ENCODE measurements at places on chromosomes 11 and 22.

GRCh38 chr11:121667836-121668235 is 215.1 kb upstream of the SORL1-AS1 start:
- no peak for DNase-seq

DNA sequence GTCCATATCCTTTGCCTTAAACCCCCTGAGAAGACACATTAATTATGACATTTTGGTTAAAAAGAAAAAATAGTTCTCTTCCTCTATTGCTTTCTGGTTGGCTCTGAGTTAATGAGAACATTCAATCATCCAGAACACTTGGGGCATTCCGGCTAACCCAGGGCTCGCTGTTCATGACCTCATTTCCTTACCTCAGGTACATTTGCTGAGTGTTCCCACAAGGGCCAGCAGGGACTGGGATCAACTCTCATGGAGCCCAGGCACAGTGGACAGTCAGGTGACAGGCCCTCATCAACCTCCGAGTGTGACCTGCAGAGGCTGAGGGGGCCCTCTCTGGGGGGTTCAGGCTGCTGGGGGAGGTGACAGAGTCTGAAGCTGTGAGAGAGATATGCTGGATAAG is 98.9 kb downstream of the MYO18B start:
- no peak for DNase-seq

GRCh38 chr11:55714982-55715888 is 53.2 kb downstream of the OR4C6 start:
- no peak for DNase-seq

DNA sequence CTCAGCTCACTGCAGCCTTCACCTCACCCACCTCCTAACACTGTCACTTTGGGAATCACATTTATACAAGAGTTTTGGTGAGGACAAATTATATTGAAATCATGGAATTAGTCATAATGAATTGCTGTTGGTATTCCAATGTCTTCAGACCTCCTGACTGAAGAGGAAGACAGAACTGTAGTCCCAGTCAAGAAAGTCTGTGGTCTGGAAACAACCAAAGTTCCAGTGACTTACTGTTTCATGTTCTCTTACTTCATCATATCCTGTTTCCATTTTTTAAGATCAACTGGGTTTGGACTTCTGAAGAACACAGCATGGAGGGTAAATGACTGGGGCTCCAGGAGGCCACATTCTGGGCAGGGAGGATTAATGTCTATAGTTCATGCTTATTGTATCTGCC is 43.0 kb upstream of the HIPK3 start:
- no peak for DNase-seq

- DNase-seq = no peak
Measured at GRCh38 chr11:35211952-35212351, 73.0 kb downstream of the CD44 start.

DNA sequence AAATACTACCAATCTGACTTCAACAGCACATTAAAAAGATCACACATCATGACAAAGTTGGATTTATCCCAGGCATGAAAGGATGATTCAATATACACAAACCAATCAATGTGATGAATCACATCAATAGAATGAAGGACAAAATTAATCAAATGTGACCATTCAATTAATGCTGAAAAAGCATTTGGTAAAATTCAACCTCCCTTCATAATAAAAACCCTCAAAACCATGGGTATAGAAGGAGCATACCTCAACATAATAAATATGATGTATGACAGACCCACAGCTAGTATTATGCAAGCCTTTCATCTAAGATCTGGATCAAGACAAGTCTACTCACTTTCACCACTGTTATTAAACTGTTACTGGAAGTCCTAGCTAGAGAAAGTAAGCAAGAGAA is 921.7 kb upstream of the RAG2 start:
- no peak for DNase-seq

DNA sequence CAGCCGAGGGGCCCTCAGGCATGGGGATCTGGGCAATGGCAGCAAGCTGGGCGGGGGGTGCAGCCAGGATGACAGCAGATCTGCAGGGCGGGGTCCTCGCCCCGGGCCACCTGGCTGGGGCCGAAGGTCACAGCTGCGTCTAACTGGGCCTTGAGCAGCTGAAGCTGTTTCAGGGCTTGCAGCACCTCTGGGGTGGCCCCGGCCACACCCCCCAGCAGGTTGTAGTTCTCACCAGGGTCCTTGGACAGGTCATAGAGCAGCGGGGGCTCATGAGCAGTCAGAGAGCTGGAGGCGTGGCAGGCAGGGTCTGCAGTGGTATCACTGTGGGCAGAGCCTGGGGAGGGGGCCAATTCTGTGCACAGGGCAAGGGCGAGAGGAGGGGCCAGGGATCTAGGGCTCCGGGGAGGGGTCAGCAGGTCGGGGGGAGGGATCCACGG is 2.8 kb downstream of the ARSA start:
- no peak for DNase-seq

GRCh38 chr22:34879001-34879400 is 187.0 kb upstream of the ISX start:
- DNase-seq = no peak

DNA sequence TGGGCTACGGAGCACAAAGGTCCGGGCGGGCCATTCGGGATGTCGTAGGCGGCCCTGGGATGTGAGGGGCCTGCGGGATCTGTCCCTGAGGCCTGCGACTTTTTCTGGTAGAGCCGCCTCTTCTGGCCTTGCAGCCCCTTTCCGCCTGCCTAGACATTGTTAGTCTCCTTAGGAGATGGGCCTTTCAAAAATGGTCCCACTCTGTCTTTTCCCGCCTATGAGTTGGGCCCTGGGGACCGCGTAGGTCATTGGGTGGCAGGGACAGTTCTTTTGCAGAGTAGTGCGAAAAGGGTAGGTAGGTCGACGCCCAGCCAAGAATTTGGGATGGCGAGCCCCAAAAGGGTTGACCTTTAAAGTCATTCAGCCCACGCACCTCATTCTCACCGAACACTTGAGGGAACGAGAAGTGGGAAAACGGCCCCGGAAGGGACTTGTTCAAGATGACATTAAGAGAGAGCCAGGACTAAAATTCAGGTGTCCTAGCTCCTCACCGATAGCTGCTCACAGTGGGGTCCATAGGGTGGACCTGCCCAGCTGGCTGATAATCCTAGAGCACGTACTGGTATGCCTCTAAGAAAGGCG is 785 bp downstream of the OTUB1 start:
- DNase-seq = no peak

DNA sequence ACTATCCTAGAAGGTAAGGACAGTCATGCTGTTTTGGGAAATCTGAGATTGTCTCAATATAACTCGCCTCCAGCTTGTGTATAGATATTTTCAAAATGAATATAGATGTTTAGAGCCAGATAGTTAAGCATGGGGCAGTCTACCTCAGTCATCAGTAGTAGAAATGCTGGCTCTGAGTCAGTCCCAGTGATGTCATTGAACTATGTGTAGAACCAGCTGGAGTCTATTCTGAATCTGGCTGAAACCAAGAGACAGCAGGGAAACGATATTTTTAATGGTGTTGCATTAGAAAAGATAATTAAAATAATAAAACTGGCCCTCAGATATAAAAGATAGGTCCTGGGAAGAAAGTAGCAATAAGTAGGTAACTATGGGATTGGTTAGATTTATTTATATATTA is 25.9 kb downstream of the PIWIL4 start:
- DNase-seq = no peak

DNA sequence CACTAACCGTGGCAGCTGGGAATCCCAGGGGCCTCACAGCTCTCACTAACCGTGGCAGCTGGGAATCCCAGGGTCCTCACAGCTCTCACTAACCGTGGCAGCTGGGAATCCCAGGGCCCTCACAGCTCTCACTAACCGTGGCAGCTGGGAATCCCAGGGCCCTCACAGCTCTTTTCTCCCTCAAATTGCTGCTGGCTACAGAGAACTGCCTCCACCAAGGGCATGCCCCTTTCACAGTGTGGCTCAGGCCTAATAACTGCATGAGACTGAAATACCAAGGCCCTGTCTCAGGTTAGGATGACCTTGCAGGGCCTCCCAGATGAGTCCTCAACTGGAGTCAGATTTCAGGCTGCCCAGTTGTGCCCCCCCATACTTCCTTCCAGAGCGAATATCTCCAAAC is 35.1 kb upstream of the GGTLC2 start:
- DNase-seq = no peak

DNA sequence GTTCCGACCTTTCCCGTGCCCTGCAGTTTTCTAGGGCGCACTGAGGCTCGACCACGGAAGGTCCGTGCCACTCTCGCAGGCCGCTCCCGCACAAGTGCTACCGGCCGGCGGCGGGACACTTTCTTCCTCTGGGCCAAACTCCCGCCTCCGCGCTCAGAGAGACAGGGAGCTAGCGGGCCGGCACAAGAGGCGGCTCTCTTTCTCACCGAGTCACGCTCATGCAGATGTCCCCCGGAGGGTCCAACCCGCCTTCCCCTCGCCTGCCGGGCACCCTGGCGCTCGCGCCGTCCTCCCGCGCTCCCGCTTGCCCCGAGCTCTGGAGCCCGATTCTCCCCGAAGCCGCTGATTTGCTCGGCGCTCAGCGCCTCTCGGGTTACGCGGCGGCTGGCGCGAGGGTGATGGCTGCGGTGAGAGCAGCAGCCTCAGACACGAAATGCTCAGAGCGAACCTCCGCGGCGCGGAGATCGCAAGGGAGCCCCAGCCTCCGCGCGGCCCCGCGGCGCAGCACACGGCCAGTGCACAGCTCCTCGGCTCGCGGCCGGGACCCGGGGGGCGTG is 1.0 kb downstream of the LMO1 start:
- no peak for DNase-seq

GRCh38 chr11:68373815-68374501 is 61.6 kb downstream of the LRP5 start:
- no peak for DNase-seq

DNA sequence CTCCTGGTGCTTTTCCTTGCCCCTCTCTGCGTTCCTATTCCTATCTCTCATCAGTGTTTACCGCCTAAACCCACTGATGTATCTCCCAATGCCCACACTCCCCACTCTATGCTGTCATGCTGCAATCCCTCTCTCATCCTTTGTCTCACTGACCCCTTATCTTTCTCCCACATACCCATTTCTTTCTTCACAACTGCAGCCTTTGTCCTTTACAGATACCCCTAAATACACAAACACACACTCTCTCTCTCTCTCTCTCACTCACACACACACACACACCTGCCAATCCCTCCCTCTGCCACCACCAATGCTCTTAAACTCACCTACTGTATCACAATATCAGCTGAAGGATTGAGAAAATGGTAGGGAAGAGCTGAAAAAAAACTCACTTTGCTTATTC is 5.3 kb upstream of the OR52B2 start:
- no peak for DNase-seq

DNA sequence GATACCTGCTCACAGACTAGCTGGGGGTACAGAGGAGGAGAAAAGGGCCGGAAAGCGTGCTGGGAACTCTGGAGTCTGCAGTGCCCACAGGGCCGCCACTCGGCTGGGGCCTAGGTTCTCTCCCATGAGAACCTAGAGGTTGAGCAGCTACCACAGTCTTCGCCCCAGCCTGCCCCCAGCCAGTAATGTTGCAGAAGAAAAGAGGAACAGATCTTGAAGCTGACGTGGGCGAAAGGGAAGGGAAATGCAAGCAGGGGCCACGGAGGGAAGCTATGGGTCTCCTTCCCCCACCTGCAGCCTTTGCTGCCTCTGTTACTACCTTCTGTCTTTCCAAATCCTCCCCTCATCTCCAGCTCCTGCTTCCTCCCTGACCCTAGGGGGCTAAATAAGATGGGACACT is 28.8 kb upstream of the P2RY2 start:
- no peak for DNase-seq

GRCh38 chr11:6927030-6927617 is 898 bp downstream of the ZNF215 start:
- DNase-seq = no peak

DNA sequence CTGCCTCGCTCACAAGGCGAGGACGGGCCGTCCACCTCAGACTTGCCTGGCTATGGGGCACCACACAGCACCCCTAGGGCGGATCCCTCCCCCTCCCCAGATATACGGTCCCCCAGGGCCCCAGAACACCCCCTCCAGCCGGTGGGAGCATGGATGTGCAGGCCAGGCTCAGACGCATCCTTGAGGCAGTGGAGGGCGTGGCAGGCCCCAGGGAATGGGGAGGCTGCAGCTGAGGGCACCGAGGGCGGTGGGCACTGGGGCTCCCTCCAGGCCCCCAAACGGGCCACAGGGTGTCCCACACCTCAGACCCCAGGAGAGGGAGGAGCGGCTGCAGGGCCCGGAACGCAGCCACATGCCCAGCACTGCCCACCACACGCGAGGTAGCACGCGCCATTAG is 12.1 kb downstream of the TTLL8 start:
- no peak for DNase-seq

DNA sequence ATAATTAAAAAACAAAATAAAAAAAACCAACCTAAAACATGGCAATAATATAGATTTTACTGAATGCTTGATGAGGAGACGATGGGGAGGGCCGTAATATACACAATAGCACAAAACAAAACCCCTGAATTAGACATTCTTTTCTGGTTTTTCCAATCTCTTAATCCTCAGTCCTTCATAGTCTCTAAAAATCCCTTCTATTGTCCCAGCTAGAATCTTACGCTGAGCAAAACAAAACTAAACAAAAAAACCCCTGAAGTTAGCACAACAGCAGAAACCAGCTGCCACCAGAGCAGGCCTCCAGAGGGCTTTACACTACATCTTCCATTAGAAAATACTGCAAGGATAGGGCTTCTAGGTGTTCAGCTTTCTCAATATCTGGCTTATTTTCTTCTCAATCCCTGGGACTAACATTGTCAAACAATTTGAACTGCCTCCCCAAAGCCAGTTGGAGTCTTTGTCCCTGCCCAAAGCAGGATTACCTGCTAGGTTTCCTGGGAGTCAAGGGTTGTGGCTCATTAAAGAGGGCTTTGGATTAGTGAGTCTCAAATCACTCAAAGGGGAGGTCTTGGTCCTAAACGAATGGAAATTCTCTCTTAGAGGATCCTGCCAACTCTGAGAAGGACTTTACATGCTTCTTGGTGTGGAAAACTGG is 2.1 kb upstream of the RNF26 start:
- no peak for DNase-seq

DNA sequence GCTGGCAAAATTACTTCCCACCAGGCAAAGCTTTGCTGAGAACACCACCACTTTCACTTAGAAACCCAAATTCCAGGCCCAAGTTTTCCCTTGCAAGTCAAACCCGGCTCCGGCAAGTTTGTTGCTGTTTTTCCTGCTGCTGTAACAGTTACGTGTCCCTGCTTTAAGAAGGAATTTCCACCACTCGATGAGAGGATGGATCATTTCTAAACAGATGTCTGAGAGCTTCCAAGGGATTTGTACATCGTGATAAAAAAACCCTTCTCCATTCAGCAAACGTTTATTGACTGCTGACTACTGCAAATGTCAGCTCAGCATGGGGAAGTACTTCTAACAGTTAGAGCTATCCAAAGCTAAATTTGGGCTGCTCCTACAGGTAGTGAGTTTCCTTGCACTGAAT is 19.7 kb downstream of the P2RX3 start:
- no peak for DNase-seq

GRCh38 chr11:77146261-77147035 is 18.4 kb downstream of the MYO7A start:
- DNase-seq = no peak

DNA sequence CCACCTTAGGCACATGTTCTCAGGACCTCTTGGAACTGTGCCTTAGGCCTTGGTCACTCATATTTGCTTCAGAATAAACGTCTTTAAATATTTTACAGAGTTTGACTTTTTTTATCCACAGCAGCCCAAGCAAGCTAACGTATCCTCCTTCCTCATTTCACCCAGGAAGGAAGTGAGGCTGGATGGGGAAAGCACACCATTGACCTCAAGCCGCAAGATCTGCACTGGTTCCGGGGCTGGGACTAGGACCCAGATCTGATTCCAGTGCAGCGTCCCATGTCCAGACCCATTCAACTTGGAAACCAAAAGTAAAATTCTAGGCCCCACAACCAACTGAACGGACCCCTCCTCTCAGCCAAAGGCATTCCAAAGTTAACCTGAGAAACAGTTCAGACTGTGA is 2.4 kb upstream of the LGALS12 start:
- no peak for DNase-seq
